Ovary (tissue), 10 donors: ENCODE measurements at places on chromosomes 5 and 9. TPM values are rescaled to one million over a fixed set of nuclear protein-coding genes. Genes with fewer than 3 reads are reported as not detected.

- no peaks in the 10 kb centered on the region for H3K36me3 ChIP-seq
- H3K4me3 ChIP-seq, result no peak overlapping the region
- H3K27me3 ChIP-seq, result no peaks in the 10 kb centered on the region
- DNase-seq, result no peak
- H3K27ac ChIP-seq, result no peak overlapping the region
Observed at GRCh38 chr5:53246042-53246836, 136.7 kb upstream of the MOCS2 start.

DNA sequence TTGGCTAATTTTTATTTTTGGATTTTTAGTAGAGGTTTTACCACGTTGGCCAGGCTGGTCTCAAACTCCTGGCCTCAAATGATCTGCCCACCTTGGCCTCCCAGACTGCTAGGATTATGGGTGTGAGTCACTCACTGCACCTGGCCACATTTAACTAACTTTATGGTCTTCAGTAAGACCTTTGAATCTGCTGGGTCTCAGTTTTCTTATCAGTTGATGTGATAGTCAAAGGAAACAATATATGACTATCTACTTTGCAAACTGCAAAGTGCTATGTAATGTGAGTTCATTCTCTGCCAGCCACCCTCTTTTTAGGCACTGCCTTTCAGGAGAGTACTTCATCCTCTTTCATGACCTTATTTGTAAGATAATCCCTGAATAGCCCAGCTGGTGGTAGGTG, 474.7 kb downstream of the PDE4D start:
- H3K4me3 ChIP-seq, result no peak overlapping the region
- H3K4me1 ChIP-seq, result no peaks in the 10 kb centered on the region
- no peak overlapping the region for H3K27ac ChIP-seq
- DNase-seq, result no peak
- H3K36me3 ChIP-seq, result no peaks in the 10 kb centered on the region

DNA sequence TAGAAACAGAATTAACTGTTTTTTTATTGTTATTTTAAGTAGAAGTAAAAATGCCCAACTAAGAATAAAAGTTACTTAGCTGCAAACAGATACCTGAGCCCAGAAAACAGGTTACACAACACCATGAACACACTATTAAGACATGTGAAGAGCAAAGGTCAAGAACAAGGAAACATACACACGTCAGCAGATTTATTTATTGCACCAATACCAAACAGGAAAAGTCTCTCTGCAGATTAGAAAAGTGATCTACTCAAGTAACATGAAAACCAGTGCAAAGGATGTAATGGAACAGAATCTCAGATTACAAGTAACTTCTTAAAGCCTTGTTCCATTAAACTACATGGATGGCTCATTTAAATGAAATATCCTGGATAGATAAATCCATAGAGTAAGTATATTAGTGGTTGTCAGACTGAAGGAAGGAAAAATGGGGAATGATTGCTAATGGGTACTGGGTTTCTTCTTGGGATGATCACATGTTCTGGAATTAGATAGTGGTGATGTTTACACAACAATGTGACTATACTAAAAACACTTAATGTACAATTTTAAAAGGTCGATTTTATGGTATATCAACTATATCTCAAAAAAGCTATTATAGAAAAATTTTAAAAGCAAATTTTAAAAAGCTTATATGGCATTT, 6.1 kb downstream of the SAR1B start:
- H3K27me3 ChIP-seq, result no peaks in the 10 kb centered on the region
- no peak overlapping the region for H3K4me3 ChIP-seq
- H3K27ac ChIP-seq, result no peak overlapping the region
- H3K36me3 ChIP-seq, result no peaks in the 10 kb centered on the region

DNA sequence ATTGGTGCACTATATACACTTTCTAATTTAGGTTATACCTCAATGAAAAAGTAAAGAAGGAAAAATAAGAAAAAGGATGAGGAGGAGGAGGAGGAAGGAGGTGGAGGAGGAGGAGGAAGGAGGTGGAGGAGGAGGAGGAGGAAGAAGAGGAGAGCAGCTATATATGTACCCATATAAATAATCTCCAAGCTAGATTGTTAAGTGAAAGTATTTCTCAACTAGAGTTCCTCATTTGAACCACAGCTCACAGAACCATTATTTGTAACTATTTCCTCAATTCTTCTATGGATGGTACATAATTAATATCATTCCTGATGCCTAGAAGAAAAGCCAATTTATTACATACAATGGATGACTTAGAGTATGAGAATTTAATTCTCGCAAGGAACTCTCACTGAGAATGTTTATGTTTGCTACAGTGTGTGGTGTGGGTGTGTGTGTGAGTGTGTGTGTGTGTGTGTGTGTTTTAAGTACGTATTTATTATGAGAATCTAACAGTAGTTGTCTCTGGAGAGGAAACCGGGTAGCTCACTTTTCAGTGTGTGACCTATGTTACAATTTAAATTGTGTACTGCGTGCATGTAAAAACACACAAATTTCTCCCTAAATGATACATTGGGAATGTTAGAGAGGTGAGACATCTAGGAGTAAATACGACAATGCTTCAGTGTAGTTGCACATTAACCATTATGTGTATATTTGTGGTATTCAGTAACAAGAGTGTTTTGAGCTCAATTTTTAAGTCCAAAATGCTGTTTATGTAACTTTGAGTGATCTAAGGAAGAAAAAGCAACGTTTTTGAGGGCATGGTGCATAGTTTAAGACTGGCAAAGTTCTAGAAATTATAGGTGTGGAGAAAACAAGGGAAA, 20.2 kb upstream of the NREP start:
- no peaks in the 10 kb centered on the region for H3K27me3 ChIP-seq
- H3K4me3 ChIP-seq, result no peak overlapping the region
- H3K36me3 ChIP-seq, result no peaks in the 10 kb centered on the region
- H3K27ac ChIP-seq, result no peak overlapping the region
- H3K4me1 ChIP-seq, result no peaks in the 10 kb centered on the region

- H3K27me3 ChIP-seq, result no peaks in the 10 kb centered on the region
- DNase-seq, result no peak
- H3K4me3 ChIP-seq, result no peak overlapping the region
- no peaks in the 10 kb centered on the region for H3K36me3 ChIP-seq
- H3K27ac ChIP-seq, result no peak overlapping the region
Observed at GRCh38 chr9:16012621-16013020, 459.8 kb downstream of the CCDC171 start.

F2RL2 gene
- total RNA-seq, result 0.15 TPM

DNA sequence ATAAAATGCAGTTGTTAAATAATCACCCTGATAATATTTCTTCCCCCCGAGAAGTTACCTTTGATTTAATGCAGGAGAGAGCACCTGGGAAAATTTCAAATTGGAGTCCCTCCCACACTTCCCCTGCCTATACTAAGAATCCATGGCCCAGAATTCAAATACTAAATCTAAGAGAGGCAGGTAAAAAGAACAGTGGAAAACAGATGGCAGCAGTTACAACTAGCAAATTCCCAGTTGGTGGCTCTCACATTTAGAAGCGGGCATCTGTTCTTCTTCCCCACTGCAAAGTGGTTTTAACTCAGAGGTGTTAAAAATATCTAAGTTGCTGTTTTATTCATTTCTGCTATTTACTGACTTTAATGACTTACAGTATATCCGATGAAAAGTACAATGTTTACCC, 210.4 kb upstream of the ELAVL2 start:
- H3K4me1 ChIP-seq, result no peaks in the 10 kb centered on the region
- no peak overlapping the region for H3K27ac ChIP-seq
- DNase-seq, result no peak
- no peaks in the 10 kb centered on the region for H3K36me3 ChIP-seq

GRCh38 chr9:91425271-91425670, 1.6 kb upstream of the NFIL3 start:
- no peak for DNase-seq
- no peaks in the 10 kb centered on the region for H3K27me3 ChIP-seq
- H3K4me1 ChIP-seq, result peaks cover 6% of the 10 kb centered on the region
- H3K36me3 ChIP-seq, result no peaks in the 10 kb centered on the region
- peak overlapping the region; percentile 95 for H3K27ac ChIP-seq
- H3K4me3 ChIP-seq, result peak overlapping the region; percentile 74

GRCh38 chr9:33435821-33436277, 11.5 kb downstream of the AQP3 start:
- no peak overlapping the region for H3K4me3 ChIP-seq
- no peak overlapping the region for H3K27ac ChIP-seq
- no peak for DNase-seq
- H3K27me3 ChIP-seq, result no peaks in the 10 kb centered on the region

- peak overlapping the region; percentile 89 for H3K27ac ChIP-seq
- no peaks in the 10 kb centered on the region for H3K27me3 ChIP-seq
- H3K36me3 ChIP-seq, result no peaks in the 10 kb centered on the region
Observed at GRCh38 chr9:127021664-127022363, 100.6 kb downstream of the ANGPTL2 start.

BTNL9 gene
- total RNA-seq, result 0.76 TPM
